Stimulated activated effector memory CD8-positive, alpha-beta T cell treated with anti-CD3 and anti-CD28 coated beads, Interleukin-12 subunit alpha, Interleukin-12 subunit beta, amount 100 ng/mL, for 72 hours (primary cell): ENCODE measurements at places on chromosomes 2 and 18.

DNA sequence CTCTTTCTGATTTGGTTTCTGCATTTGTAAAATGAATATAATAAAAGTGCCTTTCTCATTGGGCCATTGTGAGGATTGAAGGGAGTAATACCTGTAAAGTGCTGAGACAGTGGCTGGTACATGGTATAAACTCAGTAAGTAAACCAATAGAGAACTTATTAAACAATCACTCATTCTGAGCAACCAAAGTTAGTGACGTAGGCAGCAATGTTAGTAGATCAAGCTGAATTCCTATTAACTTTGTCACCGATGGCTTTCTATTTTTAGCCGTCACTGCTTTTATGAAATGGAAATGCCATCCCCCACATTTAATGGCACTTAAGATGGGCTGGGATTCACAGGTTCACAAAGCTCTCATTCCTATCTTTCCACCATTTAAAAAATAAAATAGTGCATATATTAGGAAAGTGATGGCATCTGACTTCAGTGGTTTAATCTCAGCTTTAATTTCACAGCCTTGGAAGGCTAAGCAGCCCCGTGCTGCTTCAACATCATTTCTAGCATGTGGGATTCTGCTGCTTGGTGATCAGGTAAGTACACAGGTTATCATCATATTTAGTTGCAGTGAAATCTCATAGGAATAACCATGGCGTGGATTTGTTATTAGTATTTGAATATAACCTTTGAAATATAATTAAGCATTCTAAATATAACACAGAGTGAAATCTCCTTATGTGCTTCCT lies 17.6 kb upstream of the PPP4R1 start:
- DNase-seq: no peak

- no peak for DNase-seq
Measured at GRCh38 chr2:220533485-220533884, 906.1 kb downstream of the SLC4A3 start.

- DNase-seq: no peak
Measured at GRCh38 chr2:37507051-37507410, 162.6 kb downstream of the QPCT start.

DNA sequence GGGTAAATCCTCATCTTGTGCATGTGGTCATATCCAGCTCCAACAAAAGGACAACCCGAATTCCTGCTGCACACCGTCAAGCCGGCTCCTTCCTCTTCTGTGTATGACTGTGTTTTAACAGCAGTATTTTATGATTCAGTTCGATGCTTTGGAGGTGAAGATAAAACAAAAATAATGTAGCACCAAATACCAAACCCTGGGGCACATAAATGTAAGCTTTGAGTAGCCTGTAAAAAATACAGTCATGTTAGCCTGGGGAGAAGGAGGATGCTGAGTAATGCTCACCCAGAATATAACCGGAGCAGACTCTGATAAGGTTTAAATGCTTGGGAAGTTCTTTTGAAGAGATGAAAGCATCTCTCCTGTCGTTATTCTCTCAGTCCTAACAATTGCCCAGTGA lies 225.0 kb downstream of the SUCLG1 start:
- no peak for DNase-seq

DNA sequence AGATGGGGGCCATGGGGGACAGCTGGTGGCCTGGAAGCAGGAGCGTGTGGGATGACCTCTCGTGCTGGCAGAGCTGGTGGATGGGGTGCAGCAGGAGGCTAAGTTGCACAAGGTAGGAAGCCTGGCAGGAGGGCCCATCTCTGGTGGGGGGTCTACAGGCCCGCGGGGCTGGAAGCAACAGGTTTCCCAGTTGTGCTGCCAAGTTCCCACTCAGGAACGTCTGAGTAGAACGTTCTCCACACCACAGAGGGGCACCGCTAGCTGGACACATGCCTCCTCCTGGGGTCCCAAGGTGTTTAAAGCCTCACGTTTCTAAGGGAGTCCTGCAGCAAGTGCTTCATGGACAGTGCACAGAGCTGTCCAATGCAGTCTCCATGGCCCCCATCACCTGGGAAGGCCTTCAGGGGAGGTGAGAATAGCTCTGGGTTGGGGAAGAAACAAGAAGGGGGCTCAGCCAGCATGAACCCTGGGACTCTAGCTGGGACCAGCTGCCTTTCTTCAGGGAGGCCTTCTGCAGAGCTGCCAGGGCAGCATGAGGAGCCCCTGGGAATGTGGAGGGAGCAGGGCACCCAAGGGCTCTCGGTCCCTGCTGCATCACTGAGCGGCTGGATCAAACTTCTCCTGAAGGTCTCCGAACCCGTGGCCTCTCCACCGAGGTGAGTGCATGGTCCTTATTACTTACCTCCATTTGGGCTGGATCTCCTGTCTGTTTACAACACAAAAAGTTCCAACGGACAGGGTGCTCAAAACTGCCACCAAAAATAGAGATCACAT lies 80.0 kb downstream of the TWIST2 start:
- DNase-seq: no peak

DNA sequence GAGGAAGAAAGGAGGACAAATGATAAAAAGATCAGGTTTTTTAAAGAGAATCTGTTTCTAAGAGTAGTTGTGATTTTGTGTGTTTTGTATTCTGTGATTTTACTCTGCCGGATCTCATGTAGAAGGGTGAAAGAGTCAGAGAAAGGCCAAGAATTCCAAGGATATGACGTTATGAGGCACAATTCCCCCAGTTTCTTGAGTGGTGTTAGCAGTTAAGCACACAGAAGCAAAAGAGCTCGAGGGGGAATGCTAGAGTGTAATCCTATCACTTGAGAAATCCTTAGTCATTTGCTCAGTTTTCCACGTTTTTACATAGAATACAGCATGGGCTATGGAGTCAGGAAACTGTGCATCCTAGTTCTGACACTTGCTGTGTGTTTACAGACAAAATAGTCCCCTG lies 34.8 kb downstream of the METTL4 start:
- DNase-seq: no peak

GRCh38 chr2:86592547-86593230 lies 29.4 kb upstream of the CHMP3 start:
- no peak for DNase-seq

GRCh38 chr2:113173542-113174375 lies at the start of gene PSD4:
TSS of gene PSD4 (plus strand) at chr2:113173971. CDS start at chr2:113182457, 8,486 bp downstream.
- peak; percentile 91 for DNase-seq

- DNase-seq: no peak
Measured at GRCh38 chr2:11344956-11345677, 681 bp upstream of the ROCK2 start.

DNA sequence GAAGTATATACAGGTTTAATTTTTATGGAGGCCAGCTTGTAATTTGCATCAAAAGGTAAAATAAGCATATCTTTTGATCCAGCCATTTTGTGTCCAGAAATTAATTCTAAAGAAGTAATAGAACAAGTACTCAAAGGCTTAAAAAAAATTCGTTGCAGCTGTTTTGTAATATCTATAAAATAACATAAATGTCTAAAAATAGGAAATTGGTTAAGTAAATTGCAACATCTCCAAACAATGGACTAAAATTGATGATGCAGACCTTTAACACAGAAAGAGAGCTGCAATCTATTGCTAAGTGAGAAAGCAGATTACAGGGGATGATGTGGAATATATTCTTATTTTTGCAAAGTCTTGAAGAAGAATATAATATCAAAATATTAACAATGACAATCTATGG lies 19.4 kb downstream of the AAK1 start:
- DNase-seq: no peak
